EH (cell line): ENCODE measurements at places on chromosomes 5 and 9.
A peak's percentile ranks its signal among the peaks of the same experiment; 100 is the strongest.

GRCh38 chr9:120510816-120511215 is 69.2 kb downstream of the CDK5RAP2 start:
- DNase-seq: no peak

DNA sequence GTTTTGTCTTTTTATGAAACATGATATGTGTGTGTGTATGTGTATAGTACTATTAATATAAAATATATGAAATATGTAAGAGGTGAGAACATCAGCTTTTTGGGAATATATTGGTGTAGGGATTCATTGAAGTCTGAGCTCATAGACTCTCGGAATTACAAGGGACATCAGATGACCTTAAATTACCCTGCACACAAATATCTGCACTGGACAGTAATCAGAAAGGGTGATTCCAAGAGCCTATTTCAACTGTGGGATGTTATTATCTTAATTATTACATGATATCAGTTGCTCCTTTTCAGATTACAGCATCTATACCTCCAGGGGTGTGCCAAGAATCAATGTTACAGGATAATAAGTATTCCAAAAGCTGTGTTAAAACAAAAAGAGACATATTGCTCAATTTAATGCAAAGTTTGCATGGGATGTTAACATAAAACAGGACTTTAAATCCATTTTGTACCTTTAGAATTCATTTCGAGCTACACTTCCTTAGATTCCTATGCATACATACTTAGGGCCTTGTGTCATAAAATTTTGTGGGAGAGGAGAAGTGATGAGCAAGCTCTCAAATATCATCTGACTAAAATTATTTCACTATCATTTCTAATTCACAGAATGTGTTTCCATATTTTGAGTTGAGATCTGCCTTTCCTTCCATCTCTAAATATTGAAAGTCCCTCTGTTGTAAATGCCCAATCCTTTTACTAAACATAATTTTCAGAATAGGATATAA is 365.2 kb downstream of the BRINP1 start:
- DNase-seq: peak; percentile 79

DNA sequence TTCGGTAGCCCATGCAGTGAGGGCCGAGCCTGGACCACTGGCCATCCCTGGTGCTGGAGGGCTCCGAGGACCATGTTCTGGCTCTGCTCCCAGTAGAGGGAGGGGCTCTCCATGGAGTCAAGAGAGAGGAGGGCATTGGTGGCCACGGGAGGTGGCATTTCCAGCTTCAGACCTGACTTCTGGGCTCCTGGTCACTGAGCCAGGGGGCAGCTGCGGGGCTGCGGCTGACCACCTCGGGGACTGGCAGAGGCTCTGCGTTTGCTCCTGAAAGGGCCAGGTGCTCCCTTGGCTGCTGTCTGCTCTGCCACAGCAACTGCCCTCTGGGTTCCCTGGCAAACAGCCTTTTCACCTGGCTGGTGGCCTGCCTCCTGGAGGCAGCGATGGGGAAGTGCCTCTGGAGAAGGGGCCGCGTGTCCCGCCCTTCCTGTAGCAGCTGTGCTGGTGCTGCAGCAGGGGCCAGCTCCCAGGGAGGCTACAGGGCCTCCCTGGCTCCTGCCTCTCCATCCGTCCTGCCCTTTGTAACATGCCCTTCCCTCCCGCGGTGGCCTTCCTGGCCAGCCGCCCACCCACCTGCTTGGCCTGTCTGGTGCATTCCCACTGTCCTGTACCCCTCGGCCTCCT is 144.6 kb downstream of the CACNA1B start:
- no peak for DNase-seq

DNA sequence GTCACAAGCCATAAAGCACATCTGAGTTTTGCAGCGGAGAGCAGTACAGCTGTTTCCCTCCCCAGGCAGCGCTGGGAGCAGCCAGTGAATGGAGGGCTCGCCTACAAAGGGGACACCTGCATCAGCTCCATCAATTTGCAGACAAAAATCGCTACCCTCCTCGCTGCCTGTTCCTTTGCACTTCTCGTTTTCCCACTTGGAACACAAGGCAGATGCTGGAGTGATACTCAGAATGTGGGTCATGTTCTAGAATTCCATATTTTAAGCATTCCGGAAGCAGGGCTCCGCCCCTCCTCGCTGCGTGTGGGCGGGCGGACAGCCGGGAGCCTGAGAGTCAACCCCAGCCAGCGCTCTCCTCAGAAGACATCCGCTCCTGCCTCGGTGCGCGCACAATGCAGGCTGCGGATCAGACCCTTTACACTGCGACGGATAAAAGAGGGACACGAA is 92.1 kb downstream of the LMNB1 start:
- DNase-seq: peak; percentile 52

- DNase-seq: peak; percentile 46
Observed at GRCh38 chr5:173925449-173926071, 37.4 kb downstream of the CPEB4 start.

GRCh38 chr9:123828449-123828848 is 101.5 kb downstream of the DENND1A start:
- DNase-seq: peak; percentile 7

DNA sequence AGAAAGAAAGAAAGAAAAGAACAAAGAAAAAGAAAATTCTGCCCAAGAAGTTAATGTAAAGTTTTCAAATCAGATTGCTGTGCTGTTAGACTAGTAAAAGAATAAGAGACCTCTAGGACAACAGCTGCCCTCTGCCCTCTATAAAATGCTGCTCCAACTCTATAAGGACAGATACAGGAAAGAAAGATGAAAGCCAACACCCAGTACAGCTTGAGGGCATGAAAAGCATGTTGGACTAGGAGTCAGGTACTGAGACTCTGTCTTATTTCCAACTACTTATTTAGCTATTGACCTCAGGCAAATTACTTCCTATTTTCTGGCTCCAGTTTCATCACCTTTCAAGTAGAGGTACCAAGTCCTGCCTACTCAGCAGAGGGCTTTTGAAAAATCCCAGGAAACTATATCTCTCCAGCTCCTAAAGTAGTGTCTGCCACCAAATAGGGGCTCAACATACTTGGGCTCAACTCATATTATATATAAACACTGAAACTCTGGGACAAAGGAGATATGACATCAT is 5.7 kb downstream of the HBEGF start:
- DNase-seq: no peak

GRCh38 chr9:114921171-114921570 is 9.2 kb downstream of the TNFSF8 start:
- no peak for DNase-seq

DNA sequence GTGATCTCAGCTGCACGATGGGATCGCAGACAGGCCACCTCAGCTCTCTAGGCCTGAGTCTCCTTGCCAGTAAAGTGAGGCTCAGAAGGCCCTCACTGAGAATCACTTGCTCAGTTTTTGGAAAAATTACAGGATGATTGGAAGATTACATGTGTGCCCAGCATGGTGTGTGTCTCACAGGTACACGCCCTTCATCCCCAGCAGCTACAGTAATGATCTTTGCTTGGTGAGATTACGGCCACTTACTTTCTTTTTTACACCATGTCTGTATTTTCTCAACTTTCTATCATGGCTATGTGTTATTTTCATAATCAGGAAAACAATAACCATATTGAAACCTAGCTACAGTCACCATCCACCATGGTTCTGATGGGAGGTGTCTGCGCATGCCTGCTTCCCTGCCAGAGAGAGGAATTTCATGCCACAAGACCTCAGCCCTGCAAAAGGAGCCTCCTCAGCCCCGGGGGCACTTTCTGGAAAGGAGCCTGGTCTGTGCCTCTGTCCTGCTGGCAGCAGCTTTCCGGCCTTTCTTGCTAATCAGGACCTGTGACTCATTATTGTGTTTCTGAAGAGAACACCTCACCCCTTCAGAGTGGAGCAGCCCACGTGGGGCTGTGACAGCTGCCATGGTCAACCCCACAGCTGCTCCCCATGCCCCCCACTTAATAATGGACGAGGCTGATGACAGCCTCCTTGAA is 64.2 kb upstream of the OLFM1 start:
- peak; percentile 3 for DNase-seq

DNA sequence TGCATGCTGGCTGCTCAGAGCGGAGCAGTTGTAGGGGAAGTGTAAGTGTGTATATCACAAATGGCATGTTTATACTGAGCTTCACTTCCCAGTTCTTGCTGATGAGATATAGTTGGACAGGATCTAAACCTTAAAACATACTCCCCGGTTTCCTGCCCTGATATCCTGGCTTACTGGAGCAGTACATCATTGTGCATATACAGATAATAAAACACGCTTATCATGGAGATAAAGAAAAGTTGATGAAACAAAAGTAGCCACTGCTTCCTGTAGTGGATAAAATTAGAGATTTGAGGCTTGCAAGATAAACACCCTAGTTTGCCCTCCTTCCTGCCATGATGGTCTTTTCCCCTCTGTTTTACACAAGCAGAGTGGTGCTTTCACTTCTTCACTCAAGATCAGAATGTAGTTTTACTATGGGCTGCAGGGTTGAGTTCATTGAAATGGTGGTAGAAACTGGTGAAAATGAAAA is 15.0 kb downstream of the NPR3 start:
- DNase-seq: no peak

GRCh38 chr5:15321776-15322175 is 178.2 kb upstream of the FBXL7 start:
- DNase-seq: no peak

- DNase-seq: no peak
Observed at GRCh38 chr9:127392976-127393375, 4.0 kb upstream of the SLC2A8 start.

DNA sequence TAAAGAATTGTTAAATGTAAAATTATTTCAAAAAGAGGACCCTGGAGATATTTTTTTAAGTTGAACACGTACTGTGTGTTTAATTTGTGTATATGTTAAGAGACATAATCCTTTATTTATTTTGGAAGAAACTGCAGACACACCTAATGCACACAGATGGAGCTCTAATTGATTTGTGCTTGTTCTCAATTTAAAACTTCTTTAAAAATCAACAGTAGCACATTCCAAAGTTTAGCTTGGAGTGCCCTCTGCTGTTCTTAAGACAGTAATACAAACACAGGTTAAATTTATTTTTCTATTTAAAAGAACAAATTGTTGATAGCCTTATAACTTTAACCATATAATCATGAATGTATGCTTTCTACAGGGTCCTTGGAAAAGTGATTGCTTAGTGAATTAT is 277.6 kb upstream of the ADAMTS16 start:
- DNase-seq: peak; percentile 31

DNA sequence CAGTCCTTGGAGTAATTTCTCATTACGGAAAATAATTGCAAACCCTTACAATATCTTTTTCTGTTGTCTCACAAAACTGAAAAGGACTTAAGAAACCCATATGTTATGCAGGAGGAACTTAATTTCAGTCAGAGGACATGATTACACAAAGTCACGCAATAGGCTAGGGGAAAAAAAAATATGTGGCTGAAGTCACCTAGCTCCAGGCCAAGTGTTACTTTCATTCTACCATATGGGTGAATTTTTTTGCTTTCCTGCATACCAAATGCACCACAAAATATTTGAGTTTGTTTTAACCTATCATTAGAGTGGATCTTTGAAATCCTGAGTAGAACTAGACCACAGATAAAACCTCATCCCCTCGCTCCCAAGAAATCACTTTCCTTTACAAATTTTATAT is 523.5 kb downstream of the CAAP1 start:
- DNase-seq: peak; percentile 74

DNA sequence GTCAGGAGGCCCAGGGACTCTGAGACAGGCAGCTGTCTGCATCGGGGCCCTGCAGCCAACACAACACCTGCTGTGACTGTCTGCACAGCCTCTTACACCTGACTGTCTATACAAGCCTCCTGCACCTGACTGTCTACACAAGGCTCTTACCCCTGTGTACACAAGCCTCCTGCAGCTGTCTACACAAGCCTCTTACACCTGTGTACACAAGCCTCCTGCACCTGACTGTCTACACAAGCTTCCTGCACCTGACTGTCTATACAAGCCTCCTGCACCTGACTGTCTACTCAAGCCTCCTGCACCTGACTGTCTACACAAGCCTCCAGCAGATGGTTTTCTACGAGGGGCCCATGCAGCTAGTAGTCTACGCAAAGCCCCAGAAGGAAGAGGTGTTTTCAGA is 18.6 kb downstream of the IRX2 start:
- DNase-seq: no peak

GRCh38 chr5:77102549-77102948 is 15.5 kb upstream of the ZBED3 start:
- DNase-seq: no peak

DNA sequence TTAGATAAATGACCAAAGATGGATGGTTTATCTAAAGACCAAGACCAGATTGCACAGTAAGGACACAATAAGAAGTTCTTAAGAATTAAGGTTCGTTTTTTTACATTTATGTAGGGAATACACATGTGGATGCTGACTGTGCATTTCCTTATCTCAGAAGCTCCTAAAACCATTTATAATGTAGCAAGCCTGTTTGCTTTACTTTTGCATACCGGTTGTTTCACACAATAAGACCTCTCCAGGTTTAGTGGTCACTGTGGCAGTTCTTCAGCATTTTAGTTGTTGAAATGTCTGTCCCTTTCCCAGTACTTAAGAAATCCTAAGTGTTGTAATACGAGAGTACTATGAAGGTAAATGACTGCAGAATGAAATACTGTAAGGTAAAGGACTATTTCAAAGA is 43.6 kb downstream of the BASP1 start:
- no peak for DNase-seq

GRCh38 chr5:10704949-10705621 is 55.9 kb downstream of the DAP start:
- peak; percentile 86 for DNase-seq

DNA sequence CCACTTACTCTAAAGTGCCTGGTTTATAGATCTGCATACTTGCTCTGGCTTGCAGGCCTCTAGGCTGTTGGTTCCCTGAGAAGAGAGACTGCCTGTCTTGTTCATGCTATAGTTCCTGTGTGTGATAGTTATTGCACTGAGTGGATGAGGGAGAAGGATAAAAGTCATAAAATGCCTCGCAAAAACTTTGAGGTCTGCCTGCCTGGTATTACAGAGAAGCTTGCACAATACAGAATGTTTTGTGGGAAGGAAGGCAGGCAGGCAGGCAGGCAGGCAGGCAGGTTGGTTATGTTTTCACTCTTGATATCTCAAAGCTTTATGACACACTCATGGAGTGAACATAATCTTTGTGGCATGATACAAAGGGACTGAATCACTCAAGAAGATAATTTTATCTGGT is 287.1 kb downstream of the SLIT3 start:
- no peak for DNase-seq

DNA sequence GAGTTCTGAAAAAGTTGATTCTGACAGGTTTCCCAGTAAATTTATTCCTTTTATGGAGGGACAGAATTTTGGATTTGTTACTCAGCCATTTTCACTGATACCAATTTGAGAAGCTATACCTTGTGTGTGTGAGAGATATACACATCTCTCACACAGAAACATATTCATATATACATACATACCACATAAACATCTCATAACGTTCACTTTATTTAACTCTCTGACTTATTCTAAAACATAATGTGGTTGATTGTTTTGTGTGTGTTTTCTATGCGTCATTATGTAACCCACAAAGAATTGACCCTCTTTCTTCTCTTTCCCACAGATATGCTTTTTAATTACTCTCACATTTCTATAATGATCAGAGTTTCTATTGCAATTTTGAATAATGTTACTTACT is 570.8 kb upstream of the TLE4 start:
- DNase-seq: no peak

GRCh38 chr9:14361074-14361473 is 47.1 kb upstream of the NFIB start:
- no peak for DNase-seq

- DNase-seq: no peak
Observed at GRCh38 chr9:104104360-104104759, 10.3 kb downstream of the SMC2 start.
